ENCODE measurements at places on chromosomes 2 and 18.

- DNase-seq = no peak
These were observed 117.4 kb upstream of the NABP1 start for GRCh38 chr2:191560411-191560980.

- DNase-seq = peak; percentile 52
These were observed 293.9 kb upstream of the SYT4 start for GRCh38 chr18:43571078-43571689.

DNA sequence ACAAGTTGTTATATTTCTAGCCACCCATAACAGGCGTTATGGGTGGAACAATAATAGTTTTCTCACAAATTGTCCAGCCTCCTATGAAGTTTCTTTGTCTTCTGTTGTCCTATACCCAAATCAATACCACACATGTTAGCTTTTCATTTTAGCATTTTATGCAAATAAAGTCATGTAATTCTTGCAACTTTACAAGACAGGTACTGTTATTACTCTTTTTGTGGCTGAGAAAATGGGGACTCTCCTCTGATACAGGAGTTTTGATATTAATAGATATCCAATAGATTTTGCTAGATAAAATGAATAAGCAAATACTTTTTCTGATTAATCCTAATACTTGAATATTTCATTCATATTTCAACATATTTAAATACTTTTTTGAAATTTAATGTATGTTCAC lies 151.0 kb downstream of the PMAIP1 start:
- DNase-seq = no peak

- DNase-seq = no peak
These were observed 412 bp downstream of the OSBPL1A start for GRCh38 chr18:24397131-24397693.

DNA sequence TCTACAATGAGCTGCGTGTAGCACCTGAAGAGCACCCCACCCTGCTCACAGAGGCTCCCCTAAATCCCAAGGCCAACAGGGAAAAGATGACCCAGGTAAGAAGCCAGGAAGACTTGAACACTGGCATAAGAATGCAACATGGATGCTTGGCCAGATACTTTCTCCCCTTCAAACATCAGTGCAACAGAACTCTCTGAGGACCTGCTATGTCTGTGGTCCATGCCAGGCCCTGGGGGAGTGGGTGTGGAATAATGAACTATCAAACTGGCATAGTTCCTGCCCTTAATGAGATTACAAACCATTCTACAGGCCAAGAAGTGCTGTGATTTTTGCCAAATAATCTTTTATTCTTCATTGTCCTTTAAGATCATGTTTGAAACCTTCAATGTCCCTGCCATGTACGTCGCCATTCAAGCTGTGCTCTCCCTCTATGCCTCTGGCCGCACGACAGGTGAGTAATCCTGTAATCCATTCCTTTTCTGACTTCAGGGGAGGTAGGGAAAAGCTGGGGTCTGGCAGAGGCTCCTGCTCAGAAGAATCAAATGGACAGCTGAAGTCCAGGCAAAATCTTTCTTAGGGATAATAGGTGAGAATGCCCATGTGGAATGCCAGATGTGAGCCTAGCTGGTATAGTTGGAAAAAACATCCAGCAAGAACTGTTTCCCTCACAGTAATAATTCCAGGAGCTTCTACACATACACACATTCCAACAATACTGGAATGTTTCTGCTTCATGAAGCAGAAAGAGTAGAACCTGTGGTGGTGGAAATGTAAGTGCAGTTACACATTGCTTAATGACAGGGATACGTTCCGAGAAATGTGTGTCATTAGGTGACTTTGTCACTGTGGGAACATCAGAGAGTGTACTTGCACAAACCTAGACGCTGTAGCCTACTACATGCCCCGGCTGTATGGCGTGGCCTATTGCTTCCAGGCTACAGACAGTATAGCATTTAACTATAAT lies 16.2 kb downstream of the ACTG2 start:
- DNase-seq = no peak

GRCh38 chr2:8684540-8684877 lies 2.7 kb downstream of the ID2 start:
- peak; percentile 44 for DNase-seq

GRCh38 chr2:200378652-200379290 lies 72.3 kb downstream of the SPATS2L start:
- no peak for DNase-seq

DNA sequence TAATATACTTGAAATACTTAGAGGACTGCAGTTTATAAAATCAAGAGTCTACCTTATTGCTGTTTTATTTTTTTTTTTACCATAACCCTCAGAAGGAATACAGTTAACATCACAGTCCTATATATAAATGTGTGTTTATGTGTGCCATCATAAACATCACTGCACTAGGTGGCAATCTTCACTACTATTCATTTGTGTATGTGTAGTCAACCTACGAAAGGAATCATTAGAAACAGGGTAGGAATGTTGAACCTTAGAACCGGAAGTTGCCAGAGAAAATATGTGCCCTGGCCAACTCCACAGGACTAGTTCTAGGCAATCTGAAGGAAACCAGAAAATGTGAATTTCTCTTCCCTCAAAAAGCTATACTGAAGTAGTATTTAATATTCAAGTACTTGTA lies 3.4 kb downstream of the GEN1 start:
- DNase-seq = no peak

DNA sequence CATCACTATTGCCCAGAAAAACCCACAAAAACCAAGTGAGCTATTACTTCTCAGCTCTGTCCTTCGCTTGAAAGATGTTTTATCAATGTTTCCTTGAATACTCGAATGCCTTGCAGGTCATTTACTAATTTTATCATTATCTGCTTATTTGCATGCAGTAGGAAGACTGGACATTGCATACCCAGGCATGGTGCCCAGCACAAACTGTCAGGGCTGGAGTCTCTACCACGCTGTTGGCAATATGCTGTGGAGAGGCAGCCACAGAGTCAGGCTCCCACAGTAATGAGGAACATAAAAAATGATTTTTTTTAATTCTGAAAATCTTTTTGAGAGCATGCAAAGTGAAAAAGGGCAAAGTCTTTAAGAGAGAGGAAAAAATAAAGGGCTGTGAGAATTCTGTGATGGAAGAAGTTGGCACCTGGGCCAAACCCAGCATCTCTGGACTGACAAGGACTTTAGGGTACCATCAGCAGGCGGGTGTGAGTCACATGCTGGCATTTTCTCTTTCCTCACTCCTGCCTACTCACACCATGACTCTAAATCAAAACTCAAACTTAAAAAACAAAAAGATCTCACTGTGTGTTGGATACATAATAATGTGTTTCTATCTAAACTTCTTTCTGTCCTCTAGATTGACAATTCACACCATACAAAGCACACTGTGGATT lies 709.8 kb upstream of the FANCL start:
- no peak for DNase-seq

DNA sequence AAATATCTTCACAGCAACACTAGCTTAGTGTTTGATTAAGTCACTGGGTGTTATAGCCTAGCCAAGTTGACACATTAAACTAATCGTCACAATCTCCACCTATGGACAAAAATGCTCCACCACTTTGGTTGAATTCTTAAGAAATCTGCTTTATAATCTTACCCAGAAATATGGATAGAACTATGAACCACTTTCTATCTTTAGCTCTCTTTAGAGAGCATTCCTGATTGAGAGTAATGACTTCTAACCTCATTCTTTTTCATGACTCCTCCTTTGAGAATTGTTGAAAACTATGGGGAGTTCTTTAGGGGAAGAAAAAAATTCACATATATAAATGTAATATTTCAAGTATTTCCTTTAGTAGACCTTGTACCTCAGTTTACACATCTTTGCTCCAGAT lies 1282.2 kb upstream of the ZEB2 start:
- DNase-seq = no peak

GRCh38 chr2:1088192-1088860 lies 137.7 kb downstream of the SNTG2 start:
- DNase-seq = no peak

- DNase-seq = no peak
These were observed 55.8 kb downstream of the CTIF start for GRCh38 chr18:48594471-48595094.

- DNase-seq = no peak
These were observed 12.5 kb downstream of the PASK start for GRCh38 chr2:241136661-241137260.

- no peak for DNase-seq
These were observed 2033.7 kb upstream of the CELF4 start for GRCh38 chr18:39599251-39599650.

DNA sequence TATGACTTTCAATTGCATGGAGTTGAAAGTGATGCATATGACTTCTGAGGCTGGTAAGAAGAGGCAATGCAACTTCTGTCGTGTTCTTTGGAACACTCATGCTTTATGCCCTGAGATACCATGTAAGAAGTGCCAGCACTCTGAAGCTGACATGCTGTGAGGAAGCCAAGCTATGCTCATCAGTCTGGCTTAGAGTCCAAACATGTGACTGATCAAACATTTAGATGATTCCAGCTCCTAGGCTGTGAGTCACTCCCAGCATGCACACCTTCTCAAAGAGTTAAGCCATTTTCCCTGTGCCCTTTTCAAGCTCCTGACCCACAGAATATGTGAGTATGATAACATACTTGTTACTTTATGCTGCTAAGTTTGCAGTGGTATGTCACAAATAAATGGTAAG lies 15.8 kb upstream of the VRK2 start:
- DNase-seq = no peak

DNA sequence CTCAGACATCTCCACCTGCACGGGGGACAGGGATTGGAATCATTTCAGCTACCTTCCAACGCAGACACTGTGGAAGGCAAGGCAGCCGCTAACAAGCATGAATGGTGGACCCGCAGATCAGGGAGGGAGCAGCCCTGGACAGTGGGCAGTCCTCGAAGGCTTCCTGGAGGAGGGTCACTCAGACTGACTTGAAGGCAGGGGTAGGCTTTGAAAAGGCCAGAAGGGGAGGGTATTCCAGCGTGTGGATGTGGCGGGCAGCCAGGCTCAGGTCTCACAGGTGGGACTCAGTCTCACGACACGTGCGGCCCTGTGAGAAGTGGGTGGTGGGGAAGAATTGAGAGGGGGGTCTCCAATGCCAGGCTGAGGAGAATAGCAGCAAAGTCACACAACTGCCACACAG lies 29.9 kb downstream of the DYSF start:
- no peak for DNase-seq

DNA sequence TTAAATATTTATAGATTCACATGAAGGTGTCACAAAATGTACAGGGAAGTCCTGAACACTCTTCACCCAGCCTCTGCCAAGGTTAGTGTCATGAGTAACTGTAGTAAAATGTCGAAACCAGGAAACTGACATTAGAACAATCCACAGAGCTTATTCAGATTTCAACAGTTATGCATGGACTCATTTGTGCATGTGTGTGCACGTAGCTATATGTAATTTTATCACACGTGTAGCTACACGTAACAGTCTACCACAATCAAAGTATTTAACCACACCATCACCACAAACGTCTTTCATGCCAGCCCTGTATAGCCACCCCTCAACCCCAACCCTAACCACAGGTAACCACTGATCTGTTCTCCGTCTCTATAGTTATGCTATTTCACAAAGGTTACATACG lies 211.7 kb upstream of the REV1 start:
- no peak for DNase-seq

DNA sequence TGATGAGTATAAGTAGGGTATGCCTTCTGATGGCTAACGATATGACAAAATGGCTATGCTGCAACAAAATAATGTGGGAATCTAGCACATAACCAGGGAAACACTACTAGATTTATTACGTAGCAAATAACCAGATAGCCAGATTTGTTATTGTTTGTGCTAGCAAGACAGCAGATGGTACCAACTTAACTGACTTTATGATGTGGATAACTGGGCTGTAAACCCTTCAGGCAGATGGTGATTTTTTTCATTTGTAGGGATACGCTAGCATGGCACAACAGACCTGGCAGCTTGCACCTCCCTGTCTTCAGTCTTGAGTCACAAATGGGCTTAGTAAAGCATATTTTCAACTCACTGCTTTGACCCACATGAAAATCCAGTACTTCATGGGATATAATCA lies 48.7 kb downstream of the PRELID3A start:
- DNase-seq = no peak

DNA sequence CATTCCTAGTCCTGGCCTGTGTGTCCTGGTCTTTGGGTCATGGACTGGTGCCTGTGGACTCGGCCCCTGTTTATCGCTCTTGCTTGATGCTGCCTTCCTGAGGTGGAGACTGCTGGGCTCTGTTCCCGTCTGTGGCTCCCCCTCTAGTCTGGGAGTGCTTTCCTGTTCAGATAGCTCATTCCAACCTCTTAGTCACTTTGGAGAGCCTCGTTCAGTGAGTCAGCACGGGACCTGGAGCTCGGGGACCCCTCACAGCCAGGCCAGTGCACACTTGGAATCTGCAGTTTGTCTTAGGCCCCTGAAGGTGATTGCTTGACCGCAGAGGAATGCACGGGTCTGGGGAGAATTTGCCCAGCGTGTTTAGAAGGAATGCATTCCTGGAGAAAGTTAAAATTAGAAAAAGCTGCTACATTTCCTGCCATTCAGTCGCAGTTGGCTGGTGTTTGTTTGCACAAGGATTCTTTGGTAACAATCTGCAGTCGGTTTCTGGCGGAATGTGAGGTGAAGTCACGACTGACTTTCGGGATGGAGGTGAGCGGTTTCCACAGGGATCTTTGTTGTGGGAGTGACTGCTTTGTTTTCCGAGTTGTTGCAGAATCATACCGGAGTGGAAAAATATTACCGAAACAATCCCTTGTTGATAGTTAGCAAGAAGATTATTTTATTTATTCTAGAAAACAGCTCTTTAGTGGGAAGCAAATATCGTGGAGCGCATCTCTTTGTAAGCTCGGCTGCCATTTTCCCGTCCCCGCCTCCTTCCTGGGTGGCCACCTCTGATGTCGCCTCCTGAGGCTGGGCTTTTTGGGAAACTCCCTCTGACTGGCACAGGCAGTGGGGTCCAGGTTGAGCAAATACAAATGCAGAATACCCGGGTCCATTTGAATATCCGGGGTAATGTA lies 29.6 kb downstream of the SH3BP4 start:
- peak; percentile 54 for DNase-seq

GRCh38 chr18:52462853-52463252 lies 122.9 kb downstream of the DCC start:
- no peak for DNase-seq

DNA sequence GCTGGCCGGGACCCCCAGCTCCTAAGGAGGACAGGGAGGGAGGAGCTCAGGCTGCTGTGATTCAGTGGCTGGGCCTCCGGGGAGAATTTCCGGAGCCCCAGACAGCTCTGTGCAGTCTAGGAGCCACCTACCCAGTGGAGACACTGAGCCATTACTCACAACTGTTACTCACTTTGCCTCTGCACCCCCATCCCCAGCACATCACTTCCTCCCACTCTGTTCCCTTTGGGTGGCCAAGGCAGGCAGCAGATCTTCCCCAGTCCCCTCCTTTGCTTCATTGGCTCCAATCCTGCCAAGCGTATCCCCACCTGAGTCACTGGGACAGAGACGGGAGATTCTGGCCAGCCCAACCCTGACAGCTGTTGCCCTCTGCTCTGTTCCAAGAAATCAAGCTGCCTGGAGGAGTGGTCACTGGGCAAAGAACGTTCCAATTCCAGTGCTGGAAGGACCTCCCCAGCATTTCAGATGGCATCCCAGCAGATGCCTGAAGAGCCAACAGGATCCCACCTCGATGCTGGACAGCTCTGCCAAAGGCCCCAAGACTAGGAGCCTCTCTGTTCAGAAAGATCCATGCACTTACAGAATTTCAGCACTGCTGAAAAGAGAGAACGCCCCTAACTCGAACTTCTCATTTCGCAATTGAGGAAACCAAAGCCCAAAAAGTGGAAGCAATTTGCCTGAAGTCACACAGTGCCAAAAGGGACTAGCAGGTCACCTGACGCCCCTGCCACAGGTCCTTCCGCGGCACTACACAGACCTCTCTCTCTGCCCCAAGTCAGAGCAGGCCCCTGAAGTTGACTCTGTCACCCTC lies 68.3 kb downstream of the TNS1 start:
- no peak for DNase-seq

- DNase-seq = no peak
These were observed 15.1 kb downstream of the BIN1 start for GRCh38 chr2:127091886-127092285.
